AML-193 (cell line): ENCODE measurements at places on chromosomes 6 and 20.

GRCh38 chr20:37627060-37627766, 66.6 kb upstream of the CTNNBL1 start:
- DNase-seq = peak; percentile 2

- DNase-seq = no peak
These were observed 97.5 kb downstream of the FOXO3 start for GRCh38 chr6:108658174-108658573.

DNA sequence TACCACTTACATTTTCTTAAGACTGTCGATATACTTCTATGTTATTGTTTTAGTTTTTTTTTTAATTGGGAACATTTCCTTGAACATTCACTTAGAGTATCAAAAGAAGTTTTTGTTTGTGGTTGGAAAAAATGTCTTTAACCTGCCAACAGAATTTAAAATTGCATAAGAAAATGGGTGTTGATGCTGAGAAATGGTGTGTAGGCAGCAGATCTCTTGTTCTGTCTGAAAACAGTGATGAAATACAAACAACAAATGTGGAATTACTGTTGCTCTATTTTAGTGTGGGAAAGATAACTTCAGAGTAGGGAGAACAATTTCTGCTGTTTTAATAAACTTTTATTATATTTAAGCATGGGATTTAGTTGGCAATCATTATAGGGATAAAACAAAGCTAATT, 293.5 kb downstream of the CDKAL1 start:
- DNase-seq = no peak

DNA sequence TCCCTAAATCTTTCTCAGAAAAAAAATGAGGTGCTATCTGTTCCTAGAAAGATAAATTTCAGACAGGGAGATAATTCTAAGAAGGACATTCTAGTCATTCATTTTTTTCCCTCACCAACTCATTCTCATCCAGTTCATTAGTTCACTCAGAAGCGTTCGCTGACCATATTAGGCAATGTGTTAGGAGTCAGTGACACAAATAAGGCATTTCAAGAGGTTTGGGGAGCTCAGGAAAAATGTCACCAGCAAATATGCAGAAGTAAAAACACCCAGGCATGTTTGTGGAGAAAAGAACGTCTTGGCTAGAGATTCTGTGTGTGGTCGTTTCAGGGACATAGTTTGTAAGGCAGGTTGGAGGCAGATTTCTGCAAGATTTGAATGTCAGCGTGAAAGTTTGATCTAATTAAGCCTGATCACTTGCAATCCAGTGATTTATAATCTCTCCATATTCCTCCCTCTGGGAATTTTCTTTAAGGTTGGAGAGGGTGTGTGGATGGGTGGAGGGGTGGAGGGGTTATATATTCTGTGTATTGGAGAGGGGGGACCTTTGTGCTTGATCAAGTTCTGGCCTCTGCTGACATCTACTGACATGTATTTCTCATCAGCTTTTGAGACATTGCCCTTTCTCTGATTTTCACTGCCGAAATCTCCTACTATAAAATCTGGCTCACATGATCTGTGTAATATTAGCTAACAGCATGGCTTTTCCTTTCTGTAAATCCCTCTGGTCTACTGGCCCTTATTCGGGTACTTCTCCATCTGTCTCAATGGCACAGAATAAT, 3.6 kb downstream of the MYCT1 start:
- no peak for DNase-seq

- DNase-seq = no peak
These were observed 96.4 kb downstream of the TULP4 start for GRCh38 chr6:158408552-158409130.

- no peak for DNase-seq
These were observed 92.7 kb upstream of the GLP1R start for GRCh38 chr6:38955861-38956260.

GRCh38 chr6:168681748-168682147, 240.8 kb downstream of the SMOC2 start:
- no peak for DNase-seq

GRCh38 chr20:953742-954141, 37.6 kb upstream of the ANGPT4 start:
- DNase-seq = no peak

- DNase-seq = no peak
These were observed 199.6 kb upstream of the RREB1 start for GRCh38 chr6:6908121-6908520.

DNA sequence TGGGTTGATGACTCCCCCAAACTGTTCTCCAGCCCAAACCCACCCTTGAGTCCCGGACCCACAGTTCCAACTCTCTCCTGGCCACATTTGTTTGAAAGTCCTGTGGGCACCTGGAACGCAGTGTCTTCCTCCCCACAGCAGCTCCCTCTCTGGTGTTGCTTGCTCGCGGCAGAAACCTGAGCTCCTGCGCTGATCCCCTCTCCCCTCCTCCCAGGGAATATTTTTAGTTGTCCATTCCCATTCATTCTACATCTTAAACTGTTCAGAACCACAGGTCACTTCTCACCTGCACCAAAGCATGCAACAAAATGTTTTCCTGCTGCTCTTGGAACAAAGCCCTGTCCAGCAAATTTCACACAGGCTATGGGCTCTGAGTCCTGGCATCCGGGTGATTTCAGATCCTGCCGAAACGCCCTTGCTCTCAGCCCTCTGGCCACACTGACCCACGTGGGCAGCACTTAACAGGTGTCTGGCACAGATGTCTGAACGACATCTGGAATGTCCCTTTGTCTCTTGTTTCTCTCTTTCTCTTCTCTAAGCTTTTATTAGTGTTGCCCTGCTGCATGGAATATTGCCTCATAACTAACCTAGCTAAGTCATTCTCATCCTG, 27.0 kb upstream of the PMEPA1 start:
- no peak for DNase-seq

DNA sequence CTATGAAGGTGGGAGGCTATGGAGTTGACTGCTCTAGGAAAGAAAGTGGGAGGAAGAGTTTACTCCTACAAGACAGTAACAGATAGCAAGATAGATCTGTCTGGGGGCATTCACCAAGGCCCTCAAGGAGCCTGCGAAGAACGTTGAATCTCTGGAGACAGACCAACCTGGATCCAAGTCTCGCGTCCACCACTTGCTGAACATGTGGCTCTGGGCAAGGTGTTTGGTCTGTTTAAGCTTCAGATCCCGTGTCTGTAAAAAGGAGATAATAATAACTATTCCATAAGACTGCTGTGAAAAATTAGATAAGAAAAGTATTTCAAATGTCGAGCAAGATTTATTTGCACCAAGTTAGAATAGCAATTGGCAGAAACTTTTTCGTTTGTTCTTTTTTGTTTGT, 8.1 kb upstream of the EEF1A1 start:
- DNase-seq = no peak

DNA sequence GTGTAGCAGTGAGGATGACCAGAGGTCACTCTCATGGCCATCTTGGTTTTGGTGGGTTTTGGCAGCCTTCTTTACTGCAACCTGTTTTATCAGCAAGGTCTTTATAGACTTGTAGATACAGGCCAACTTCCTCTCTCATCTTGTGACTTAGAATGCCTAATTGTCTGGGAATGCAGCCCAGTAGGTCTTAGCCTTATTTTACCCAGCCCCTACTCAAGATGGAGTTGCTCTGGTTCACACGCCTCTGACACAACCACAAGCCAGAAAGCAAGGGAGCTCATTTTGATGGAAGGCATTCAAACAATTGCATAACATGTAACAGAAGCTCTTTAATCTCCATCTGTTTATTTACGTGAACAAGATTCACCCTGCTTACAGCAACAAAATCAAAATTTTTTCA, 492.0 kb upstream of the SULF2 start:
- no peak for DNase-seq

- DNase-seq = no peak
These were observed 227.2 kb upstream of the SULF2 start for GRCh38 chr20:48012401-48012974.

DNA sequence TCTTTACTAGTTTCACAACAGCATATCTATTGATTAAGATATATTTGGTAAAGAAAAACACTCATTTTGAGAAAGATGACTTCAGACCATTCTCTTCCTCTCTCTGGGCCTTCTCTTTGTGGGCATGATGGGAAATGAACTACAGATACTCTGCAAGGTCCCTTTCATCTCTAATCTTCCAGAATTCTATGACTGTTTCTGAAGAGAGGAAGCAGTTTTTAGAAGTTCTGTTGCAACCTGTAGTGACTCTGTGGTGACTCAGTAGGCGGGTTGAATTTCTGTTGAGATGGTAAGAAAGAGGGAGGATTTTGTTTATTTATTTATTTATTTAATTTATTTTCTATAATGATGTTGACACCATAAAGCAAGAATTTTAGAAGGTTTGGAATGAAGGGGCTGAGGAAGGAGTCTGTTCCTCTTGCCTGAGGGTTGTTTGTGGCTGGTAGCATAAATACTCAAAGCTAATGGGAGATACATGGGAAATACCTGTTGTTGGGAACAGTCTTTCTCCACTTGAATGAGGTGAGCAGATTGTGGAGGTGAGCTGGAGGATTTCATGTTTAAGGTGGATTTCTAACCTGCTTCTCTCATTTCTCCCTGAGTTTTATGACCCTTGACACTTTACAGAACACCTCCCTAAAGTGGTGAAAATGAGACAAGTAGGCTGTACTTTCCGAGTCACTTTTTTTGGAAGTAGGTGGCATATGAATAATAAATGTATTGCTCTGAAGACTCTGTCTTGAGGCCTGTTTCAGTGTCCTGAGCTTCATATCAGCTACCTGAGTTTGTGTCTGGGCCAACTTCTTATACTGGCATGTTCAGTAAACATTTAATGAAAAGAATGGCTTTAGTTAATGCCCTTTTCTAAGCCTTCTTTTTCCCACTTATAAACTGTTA, 15.0 kb downstream of the ACSS2 start:
- peak; percentile 81 for DNase-seq

GRCh38 chr6:125544819-125545218, 204.6 kb upstream of the HEY2 start:
- no peak for DNase-seq

DNA sequence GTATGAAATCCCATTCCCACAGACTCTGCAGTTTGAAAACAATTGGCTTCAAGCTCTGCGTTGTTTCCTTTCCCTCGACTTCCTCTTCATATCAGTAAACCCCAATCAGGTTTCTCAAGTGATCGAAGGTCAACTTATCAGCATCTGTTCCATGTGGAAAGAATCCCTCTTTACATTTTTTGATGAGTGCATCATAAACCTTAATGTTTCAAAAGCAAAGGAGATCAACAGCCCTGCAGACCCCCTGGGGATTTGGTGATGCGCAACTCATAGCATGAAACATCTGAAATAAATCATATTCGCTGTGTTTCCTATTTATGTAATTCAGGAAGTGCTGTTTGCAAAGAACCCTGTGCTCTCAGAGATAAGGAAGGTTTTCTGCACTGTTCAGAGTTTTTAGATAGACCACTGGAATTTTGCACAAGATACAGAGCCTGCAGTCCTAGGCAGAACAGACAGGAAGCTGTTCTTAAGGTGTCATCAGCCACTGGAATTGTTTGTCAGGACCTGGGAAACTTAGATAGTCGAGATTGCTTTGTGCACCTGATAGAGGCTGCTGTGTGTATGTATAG, 216.0 kb downstream of the HIVEP2 start:
- no peak for DNase-seq

DNA sequence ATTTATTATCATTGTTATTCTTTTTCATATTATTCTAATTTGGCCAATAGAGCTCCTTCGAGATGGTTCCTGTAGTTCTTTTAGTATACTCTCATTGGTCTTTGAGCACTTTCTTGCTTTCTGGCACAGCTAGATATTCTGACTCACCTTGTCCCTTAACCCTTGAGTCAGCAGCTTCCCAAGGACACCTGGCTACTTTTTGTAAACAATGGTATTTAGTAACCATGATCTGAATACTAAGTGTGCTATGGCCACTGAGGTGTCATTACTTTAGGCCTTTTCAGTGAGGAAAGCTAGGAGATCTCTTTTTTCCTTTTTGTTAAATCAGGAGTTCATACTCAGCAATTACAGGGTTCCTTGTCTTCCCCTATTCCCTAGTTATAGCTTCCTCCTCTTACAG, 126.5 kb upstream of the CITED2 start:
- DNase-seq = no peak

DNA sequence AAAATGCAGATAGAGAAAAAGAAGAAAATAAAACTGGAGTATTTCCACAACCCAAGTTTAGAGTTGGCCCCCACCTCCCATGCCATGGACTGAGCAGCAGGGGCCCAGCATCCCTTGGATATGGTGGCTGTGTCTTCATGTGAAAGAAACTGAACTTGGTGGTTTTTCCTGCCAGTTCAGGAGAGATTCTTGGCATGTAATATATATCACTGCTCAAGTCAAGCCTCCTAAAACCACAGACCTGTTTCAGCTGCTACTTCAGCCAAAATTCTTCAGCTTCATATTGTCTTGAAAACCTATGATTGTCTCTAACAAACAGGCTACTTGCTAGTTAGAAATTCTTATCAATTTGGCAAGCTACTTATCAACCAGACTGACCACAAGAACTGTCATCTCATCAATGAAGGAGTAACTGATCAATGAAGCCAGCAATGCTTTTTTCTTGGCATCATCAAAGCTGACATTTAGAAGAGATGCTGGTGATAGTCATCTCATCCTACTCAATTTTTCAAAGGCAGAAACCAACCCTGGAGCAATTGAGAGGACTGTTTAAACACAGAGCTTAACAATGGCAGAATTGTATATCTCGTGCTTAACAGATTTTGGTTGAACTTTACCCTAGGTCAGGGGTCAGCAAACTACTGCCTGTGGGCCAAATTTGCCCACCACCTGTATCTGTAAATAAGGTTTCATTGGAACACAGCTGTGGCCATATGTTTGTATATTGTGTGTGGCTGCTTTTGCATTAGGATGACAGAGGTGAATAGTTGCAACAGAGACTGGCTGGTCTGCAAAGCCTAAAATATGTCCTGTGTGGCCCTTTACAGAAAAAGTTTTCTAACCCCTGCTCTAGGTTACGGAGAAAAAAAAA, 10.4 kb upstream of the NOL7 start:
- no peak for DNase-seq

DNA sequence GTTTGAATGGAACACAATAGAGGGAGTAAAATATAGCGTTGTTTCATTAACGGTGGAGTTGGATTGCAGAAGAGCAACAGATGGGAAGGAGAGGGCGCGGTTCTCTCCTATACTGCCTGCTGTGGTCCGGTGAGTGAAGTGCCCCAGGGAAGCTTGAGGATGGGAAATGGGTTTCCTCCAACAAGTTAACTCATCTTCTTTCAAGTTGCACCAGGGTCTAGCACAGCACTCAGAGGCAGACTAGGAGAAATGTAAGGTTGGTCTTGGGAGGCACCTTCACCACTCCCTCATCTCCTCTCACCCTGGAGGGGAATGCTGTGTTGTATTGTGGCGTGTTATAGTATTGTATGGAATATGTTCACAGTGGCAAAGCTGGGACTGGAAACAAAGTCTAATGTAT, 96.9 kb upstream of the SLC24A3 start:
- no peak for DNase-seq

DNA sequence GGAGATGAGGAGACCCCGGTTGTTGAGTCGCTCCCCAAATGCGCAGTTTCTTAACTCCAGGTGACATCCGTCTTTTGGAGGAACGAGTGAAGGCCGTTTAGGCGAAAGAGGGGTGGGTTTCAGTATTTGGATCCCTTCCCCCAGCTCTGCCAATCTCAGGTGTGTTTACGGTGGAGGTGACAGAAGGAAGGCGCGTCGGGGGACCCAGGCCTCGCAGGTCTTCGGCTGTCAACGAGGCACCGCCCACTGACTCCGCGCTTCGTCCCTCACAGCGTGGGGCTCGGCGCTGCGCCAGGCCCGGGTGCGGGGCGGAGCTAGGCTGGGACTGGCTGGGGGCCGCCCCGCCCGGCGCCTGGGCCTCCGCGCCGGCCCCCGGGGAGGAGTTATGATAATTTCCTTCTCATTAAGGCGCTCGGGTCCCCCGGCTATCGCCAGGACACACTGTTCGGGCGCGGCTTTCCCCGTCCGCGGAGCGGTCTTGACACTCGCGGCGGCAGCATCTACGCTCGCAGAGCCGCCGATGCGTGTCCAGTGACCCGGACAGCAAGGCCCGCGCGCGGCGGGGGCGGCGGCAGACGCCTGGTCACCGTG, at the start of gene TFAP2C:
Gene TFAP2C, plus strand, starts transcription at position 434 of the 591 bp plus-strand sequence. CDS start 239 bp downstream, outside the sequence.
- DNase-seq = no peak
